ENCODE measurements at places on chromosomes 16 and 17.

DNA sequence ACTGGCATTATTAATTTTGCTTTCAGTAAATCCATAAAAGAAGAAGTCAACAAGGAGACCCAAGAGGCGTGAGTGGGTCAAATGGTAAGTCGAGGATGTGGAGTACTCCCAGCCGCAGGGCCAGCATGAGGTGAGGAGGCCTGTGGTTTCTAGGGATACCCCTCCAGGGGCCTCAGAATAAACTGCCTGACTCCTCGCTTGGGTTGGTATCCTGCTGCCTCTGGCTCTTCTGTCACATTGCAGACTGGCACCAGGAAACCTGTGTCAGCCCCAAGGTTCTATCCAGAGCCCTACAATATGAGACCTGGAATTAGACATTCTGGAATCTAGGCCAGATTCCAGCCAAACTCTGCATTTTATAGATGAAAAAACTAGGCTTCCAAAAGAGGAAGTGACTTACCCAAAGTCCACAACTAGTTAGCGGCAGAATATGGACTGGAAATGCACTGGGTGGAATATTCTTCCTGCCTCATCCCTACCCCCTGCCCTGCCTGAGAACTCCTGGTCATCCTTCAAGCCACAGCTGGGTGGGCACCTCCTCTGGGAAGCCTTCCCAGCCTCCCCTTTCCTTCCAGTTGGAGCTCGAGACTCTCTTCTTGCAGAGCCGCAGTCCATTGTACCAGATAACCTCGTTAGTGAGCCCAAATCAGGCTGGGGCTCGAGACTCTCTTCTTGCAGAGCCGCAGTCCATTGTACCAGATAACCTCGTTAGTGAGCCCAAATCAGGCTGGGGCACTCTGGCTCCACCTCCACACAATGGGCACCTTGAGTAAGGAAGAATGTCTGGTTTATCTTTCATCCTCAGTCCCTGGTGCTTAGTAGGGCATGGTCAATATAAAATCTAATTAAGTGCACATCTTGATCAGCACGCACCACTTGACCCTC lies 22.6 kb downstream of the C17orf67 start:
- DNase-seq: no peak

- no peak for DNase-seq
Observed at GRCh38 chr17:46768540-46768870, 50.0 kb downstream of the WNT3 start.

DNA sequence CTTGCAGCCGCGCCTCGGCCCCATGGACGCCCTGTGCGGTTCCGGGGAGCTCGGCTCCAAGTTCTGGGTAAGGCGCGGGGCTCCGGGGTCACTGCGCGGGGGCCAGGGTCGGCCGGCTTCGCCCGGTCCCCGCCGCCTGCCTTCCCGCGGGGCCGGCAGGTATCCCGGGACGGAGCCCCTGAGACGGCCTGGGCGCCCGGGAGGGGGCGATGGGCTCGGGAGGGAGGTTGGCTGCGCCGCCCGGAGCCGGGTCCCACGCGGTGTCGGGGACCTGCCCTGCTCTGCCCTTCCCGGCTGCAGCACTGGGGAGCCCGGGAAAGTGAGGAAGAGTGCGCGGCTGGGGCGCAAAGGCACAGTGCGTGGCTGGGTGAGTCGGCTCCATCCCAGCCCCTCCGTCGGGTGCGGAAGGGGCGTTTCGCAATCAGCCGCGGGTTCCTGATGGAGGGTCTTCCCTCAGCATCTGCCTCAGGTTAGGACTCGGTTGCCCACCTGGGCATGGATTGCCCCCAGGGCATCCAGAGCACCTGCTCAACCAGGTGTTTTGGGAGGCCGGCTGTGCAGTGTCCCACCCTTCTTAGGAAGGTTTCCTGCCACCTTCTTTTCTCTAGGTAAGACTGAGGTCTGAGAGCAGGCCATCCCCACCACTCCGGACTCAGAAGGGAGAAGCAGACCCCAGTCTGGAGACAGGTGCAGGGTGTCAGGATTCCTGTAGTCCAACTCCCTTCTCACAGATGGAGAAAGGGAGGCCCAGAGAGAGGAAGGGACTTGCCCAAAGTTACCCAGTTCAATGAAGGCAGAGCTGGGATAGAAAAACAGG lies 442 bp downstream of the ABCC3 start:
- no peak for DNase-seq

- DNase-seq: no peak
Observed at GRCh38 chr17:29149431-29150064, 30.6 kb downstream of the MYO18A start.

DNA sequence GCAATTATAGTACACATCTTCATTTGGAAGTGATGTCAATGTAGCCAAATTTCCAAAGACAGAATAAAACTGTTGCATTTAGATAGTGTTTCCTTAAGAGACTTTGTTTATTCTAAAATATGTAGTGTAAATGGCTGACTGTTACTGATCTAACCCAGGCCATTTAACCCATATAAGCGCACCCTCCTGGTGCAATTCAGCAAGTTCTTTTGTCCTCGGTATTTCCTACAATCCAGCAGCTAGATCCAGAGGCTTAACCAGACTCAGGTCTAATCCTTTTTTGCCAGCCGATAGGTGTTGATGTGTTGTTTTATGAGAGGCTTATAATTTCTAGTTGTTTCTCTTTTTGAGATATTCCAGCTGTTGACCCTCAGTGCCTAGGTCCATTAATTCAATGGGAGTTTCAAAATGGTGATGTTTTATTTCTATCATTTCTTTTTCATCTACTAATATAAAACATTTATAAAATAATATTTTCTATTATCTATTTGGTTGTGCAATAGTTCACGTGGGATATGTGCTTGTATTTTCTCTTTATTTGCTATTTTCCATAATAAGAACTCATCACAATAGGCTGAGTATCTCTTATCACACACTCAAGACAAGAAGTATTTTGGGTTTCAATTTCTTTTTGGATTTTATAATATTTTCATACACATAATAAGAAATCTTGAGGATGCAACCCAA lies 14.5 kb downstream of the ABCA9 start:
- DNase-seq: no peak

DNA sequence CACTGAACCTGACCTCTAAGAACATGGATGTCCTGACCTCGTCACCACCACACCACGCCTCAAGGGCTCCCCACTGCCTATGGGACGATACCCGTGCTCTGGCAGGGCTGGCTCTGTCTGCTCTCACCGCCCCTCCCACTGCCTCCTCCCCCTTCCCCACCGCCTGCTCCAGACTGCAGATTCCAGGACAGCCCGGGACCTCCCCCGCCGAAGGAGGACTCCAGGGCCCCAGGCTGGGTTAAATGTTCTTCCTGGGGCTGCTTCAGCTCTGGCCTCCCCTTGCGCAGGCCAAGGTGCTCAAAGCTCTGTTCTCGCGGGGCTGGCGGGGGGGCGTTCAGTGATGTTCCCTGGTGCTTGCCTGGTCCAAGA lies 3.1 kb downstream of the NPW start:
- DNase-seq: no peak

GRCh38 chr16:52480237-52480636 lies 66.7 kb downstream of the TOX3 start:
- DNase-seq: no peak

DNA sequence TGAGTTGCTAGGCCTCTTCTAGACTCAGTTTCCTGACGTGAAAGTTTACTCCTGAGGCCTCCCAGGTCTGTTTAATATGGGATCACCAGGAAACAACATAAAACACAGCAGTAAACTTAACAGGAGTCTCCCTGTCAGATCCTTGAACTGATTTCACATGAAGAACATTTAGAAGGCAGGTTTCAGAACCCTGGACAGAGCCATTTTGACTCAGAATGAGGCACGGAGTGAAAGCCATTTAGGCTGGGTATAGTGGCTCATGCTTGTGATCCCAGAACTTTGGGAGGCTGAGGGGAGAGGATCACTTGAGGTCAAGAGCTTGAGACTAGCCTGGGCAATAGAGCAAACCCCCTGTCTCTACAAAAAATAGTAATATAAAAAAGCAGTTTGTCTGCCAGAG lies 289.1 kb downstream of the CA10 start:
- DNase-seq: peak; percentile 39

GRCh38 chr17:859061-859823 lies 77.1 kb downstream of the MRM3 start:
- DNase-seq: no peak

DNA sequence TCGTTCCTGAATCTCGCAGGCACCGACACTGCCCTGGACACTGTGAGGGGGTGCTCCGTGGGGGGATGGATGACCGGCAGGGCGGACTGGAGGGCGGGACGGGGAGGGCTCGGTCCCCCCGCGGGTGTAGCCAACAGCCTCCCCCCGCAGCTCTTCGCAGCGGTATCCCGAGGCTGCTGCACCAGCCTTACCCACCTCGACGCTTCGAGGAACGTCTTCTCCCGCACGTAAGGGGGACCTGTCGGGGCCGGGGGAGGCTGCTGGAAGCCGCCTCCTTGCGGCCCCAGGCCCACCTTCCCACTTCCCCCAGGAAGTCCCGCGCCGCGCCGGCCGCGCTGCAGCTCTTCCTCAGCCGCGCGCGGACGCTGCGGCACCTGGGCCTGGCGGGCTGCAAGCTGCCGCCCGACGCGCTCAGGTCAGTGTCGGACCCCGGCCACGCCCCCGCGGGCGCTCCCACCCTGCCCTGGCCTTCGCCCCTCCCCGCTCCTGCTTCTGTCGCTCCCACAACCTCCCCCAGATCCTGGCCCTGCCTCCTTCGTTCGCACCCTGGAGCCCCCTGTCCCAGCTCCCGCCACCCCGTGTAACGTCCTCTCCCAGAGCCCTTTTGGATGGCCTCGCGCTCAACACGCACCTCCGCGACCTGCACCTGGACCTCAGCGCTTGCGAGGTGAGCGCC lies 3.3 kb downstream of the CARMIL2 start:
- DNase-seq: no peak

DNA sequence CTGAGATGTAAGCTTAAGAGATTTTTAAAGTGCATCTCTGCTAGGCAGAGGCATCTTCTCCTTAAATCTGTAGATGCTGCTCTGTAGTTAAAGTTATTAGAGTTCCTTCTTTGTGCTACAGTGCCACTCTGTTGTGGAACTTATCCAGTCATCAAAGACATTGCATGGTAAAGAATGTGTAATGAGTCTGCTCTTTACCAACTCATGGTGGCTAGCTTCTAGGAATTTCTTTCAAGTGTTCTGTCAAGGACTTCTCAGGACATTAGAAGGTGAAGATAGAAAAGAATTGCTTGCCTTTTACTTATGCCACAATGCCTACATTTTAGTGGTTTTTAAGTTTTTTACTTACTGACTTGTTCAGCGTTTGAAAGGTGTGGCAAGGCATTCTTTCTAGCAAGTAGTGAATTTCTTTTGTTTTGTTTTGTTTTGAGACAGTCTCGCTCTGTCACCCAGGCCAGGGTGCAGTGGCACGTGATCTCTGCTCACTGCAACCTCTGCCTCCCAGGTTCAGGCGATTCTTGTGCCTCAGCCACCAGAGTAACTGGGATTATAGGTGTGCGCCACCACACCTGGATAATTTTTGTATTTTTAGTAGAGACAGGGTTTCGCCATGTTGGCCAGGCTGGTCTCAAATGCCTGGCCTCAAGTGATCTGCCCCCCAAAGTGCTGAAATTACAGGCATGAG lies 20.3 kb upstream of the ARL2BP start:
- no peak for DNase-seq

DNA sequence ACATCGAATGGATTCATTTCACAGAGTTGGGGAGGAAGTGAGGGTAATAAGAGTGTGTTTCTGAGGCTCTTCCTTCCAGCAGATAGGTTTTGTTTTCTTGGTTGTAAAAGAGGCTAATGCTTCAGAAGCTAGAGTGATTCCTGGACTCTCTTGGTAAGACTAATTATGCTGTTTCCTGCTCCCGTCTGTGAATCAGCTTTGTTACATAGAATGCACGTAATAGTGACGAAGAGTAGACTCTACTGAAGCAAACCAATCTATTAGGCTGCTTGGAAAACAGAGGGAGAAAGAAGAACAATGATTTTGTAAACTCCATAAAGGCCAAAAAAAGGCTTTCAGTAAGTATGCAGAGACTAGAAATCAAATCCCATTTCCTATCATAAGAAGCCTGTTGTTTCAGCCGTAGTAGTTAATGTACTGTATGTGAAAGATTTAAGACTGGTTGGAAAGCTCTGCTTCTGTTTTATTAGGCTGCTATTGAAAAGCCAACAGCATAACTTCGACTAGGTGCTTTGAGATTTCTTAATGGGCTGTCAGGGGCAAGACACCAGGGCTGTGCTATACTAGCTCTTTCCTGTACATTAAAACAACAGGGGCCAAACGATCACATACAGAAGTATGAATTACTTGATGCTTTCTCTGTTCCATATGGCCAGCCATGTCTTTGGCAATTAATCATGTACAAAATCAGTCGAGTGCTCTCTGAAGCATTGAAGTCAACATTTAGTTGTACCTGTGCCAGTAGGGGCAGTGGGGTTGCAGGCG lies 219.0 kb downstream of the FTO start:
- DNase-seq: no peak

DNA sequence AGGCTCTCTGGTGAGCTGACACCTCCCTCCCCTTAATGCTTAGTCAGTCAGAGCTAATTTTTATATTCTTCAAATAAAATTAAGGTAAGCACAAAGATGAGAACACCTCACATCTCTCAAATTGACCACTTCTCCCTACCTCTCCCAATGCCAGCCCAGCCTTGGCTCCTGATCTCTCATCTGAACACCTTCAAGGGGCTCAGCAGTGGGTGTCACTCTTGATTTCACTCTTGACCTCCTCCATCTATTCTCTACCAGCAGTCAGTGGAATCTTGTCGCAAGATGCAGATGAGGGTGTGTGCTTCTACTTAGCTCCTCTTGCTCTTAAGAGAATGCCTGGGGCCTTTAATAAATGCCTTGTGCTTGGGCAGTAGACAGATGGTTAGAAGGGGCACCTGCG lies 309.0 kb upstream of the IRX3 start:
- no peak for DNase-seq

GRCh38 chr16:52953215-52953614 lies 99.5 kb downstream of the CHD9NB start:
- DNase-seq: no peak

DNA sequence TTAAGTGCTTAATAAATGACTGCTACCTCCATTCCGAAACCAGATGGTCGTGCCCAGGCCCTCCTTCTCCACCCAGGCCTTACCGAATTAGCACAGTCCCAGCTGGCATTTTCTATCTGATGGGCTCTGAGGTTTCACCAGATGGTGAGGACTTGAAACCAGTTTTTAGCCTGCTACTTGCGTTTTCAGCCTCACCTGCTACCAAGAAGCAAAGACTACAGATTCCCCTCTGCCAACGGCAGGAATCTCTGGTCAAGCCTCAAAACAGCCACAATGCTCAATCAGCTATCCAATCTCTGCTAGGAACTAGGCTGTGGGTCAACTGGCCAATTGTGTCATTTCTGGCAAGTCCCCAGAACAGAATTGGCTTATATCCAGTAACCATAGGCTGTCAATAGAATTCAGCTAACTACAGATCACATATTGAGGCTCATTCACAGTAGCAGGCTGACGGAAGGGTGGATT lies 11.7 kb downstream of the PECAM1 start:
- no peak for DNase-seq

GRCh38 chr16:27482397-27483087 lies 67.2 kb downstream of the GTF3C1 start:
- no peak for DNase-seq

GRCh38 chr17:13003454-13003851 lies 14.4 kb downstream of the ELAC2 start:
- no peak for DNase-seq

GRCh38 chr16:85104821-85105391 lies 7.4 kb downstream of the CIBAR2 start:
- peak; percentile 59 for DNase-seq
